ENCODE measurements at places on chromosomes 3 and 15.

DNA sequence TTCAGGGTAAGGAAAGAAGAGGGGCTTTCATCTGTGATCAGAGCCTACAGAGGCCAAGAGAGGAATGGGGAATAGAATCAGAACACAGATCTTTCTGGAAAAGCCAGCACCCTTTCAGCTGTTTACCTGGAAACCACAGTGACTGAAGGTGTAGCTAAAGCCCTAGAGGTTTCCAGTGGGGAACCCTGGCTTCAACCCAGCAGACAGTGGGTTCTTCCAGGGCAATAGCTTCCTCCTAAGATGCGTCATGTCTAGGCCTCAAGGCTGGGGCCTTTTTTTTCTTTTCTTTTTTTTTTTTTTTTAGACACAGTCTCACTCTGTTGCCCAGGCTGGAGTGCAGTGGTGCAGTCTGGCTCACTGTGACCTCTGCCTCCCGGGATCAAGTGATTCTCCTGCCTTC lies 3.1 kb upstream of the CPNE9 start:
- no peak for DNase-seq

DNA sequence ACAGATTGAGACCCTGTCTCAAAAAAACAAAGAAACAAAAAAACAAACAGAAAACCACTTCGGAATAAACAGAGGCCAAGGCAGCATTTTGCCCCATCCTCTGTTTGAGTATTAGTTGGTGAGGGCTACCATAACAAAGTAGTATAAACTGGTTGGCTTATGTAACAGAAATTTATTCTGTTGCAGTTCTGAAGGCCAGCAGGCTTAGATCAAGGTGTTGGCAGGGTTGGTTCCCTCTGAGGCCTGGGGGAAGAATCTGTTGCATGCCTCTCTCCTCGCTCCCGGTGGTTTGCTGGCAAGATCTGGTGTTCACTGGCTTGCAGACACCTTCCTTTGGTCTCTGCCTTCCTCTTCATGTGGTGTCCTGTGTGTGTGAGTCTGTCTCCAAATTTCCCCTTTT lies 261.6 kb downstream of the PDZRN3 start:
- DNase-seq = no peak

- no peak for DNase-seq
Measured at GRCh38 chr15:63483521-63484371, 20.6 kb upstream of the USP3 start.

GRCh38 chr3:87033205-87033604 lies 42.3 kb upstream of the VGLL3 start:
- no peak for DNase-seq

- DNase-seq = no peak
Measured at GRCh38 chr3:138875096-138875753, 40.5 kb upstream of the PIK3CB start.

GRCh38 chr3:188712248-188712924 lies 459.4 kb upstream of the TPRG1 start:
- peak; percentile 46 for DNase-seq

- no peak for DNase-seq
Measured at GRCh38 chr3:100756441-100756840, 47.1 kb downstream of the TFG start.

DNA sequence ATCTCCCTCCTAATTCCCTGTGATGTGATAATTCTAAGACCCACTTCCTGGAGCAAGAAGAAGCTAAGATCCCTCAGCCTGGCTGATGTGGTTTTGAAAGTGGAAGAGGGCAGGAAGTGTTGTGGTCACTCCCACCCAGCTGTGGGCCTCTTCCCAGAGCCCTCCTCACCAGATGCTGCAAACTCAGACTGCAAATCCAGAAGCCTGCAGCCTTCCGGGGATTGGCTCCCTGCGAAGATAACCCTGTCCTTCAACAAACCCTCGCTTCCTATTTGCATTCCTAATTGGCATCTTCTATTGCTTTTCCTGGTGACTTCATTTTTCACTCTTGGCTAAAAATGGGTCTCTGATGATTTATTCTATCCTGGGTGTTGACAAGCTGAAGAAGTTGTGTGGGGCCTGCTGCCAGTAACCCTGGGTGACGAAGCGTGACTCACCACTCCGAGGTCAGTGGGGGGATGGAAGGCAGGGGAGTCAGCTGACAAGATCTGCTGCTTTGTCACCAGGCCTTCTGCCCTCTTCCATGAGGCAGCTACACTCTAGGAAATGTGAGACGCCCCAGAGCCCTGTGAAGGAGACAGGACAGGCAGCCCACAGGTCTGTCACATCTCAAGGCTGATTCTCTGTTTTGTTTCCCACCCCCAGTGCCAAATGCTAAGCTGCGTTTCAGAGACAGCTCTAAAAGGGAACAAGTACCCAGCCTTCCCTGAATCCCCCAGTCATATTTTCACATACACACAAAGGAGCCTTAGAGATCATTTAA lies 99.7 kb upstream of the LIPC start:
- peak; percentile 92 for DNase-seq

DNA sequence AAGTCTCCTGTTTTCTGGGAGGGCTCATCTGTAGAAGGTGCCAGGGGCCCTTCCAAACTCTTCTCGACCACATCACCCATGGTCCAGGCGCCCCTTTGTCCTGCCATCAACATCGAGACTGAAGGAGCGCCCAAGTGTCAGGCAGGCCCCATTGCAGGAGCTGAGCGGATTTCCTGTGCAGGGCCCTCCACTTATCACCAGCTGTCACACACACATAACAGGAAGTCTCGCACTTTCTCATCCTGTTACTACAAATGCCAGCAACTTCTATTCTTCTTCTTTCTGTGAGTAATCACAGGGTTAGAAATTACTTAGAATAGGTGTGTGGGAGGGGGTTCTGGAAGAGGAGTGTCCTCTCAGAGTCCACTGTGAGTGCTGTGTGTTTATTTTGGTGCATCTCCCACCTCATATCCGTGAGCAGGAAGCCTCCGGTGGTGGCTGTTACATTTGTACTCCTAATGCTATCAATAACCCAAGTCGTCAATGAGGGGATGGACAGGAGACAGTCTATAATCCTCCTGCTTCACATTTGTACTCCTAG lies at the start of gene KLHL6:
TSS of gene KLHL6 (minus strand) at position 166 of the 541 bp plus-strand sequence. CDS start at position 113, 53 bp downstream.
- DNase-seq = no peak

- DNase-seq = no peak
Measured at GRCh38 chr3:178137831-178138230, 398.4 kb upstream of the KCNMB2 start.

DNA sequence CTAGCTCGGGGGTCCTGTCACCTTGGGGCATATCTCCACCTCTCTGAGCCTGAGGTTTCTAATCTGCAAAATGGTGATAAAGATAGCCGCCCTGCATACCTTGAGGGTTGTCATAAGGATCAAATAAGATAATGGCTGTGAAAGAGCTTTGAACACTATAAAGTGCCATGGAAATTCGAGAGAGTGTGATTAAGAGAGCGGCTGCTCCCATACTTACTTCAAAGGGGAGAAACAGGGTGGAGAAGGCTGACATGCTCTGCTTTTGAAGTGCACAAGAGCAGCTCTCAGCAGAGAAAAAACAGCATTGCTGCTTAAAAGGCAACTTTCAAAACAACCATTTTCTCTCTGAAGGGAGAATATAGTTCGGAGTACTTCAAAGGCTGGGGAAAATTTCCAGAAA lies 529.2 kb downstream of the EPHB1 start:
- DNase-seq = no peak

DNA sequence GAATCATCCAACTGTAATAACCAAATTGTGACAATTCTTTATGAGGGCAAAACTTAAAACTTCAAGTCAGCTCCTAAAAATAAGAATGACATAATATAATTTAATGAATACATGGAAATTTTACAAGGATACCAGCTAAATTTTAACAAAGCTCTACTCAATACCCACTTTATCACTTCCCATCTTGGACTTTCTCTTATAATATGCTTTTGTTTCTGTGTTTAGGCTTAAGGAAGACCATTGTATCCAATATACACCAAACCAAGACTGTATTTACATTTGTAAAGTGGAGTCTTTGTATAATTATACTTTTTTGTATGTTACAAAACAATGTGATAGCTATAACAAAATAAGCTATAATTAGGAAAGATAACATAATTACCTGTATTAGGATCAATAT lies 16.8 kb downstream of the ATP13A3 start:
- no peak for DNase-seq

DNA sequence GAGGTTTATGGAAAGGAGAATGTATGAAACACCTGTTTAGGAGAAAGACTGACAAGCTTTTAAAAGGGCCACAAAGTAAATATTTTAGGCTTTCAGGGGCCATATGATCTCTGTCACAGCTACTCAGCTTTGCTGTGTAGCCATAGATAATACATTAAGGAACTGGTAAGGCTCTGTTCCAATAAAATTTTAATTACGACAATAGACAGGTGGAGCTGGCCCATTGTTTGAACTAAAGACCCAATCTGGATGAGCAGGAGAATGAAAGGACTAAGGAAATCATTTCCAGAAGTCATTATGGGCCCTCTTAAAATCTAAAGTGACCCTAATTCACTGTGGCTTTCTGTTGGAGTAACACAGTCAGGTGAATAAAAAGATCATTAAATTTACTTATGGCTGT lies 48.5 kb upstream of the SLC12A8 start:
- DNase-seq = no peak

DNA sequence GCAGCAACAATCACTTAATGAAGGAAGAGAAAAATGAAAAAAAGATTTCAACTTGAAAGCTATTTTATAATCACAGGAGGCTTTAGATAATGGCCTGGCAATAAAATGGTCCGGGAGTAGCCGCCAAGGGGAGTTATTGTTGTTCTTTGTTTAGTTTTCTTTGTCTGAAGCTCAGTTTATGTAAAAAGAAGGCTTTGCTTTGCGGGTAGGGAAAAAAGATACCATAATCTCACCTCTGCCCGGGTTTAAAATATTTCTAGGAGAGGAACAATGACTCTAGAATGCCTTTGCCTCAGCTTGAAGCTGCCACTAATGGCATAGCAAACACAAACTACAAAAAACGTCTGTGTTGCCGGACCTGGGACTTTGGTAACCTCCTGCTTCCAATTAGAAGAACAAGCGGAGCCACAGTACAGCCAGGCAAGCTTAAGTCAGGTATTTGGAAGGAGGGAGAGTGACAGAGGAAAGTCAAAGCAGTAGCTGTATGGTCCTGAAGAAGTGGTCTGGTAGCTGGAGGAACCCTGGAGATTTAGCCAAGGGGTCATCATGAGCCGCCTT lies 764.5 kb downstream of the TUSC7 start:
- no peak for DNase-seq

- DNase-seq = no peak
Measured at GRCh38 chr15:66655997-66656396, 46.0 kb upstream of the SMAD6 start.

- DNase-seq = no peak
Measured at GRCh38 chr3:186772281-186772694, 11.1 kb upstream of the EIF4A2 start.

DNA sequence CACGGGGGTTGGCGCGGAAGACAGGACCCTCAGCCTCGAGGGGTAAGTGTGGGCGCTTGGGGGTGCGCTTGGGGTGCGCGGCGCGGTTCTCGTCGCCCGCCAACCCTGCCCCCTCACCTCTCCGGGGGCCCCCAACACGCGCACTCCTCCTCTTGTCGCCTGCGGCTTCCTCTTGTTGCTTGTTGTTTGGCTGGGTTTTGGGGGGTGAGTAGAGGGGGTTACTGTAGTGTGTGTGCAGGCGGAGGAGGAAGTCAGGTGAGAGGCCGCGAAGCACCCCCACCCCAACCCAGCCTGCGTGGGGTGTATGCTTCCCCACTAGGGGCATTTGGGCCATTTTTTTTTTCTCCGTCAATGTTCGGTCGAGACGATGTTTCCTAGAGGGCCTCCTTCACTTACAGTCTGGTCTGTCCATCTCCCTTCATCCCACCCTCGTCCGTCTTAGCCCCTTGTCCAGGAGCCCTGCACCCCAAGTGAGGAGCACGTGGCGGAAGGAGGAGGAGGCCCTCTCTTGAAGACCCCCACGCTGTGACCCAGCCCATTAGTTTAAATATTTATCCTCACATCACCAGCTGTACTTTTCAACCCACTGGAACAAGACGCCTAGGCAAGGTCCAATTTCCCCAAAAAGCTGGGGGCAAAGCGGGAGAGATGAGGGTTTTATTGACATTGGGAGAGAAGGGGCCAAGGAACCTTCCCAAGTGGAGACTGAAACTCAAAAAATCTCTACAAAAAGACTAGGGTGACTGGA lies 20.4 kb upstream of the SATB1 start:
- no peak for DNase-seq

DNA sequence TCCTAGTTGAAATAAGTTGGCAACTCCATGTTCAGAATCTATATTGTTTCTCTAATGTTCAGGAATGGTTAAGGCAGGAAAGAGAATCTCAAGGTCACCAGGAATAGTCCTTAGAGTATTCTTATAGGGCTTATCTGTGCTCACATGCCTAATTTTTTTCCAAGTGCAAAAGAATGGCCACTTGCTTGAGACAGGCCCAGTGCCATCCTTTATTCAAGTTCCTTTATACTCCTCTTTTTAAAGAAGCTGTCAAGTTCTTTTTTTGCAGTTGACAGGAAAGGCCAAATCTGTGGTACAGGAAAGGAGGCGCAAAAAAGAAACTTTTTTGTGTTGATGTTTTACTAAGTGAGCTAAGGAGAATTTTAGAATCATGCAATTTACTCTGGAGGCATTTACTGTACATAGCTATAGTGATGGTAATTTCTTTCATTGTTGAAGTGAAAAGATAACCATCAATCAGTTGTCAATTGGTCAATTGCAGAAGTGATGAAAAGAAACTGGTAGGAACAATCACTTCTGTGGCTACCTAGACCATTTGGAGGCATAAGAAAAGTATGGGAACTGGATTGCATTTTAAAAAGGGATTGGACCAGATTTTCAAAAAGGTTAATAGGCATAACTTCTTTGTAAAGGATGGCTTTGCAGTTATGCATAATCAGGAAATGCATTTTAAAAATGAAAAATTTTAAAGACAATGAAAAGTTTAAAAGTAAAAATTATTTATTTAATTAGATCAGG lies 102.5 kb upstream of the SOX2 start:
- DNase-seq = no peak

- no peak for DNase-seq
Measured at GRCh38 chr3:153762411-153763235, 358.6 kb upstream of the ARHGEF26 start.

GRCh38 chr3:57031631-57032541 lies 28.6 kb upstream of the SPATA12 start:
- DNase-seq = no peak

GRCh38 chr3:4751502-4752101 lies 227.6 kb upstream of the BHLHE40 start:
- DNase-seq = no peak

GRCh38 chr3:82157952-82158351 lies 396.5 kb upstream of the GBE1 start:
- DNase-seq = no peak

DNA sequence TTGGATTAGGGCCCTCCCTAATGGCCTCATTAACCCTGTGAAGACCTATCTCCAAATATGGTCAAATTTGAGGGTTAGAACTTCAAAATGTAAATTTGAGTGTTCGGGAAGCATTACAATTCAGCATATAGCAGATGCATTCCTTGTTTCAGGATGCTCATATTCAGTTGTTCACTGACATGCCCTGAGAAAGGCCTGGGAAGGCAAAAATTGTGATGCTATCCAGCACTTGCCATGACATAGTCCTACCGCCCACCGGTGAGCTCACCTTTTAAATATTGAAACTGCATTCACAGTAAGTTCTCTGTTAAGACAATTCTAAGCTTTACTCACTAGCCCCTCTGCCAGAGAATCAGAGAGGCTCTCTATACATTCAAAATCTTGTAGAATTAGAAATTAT lies 300.3 kb upstream of the CCDC54 start:
- no peak for DNase-seq

Measured in urinary bladder (tissue), 4 donors.